ENCODE measurements at places on chromosomes 12 and 14.

- no peak for DNase-seq
Observed at GRCh38 chr12:72076558-72076915, 137.9 kb downstream of the TPH2 start.

- no peak for DNase-seq
Observed at GRCh38 chr12:117803001-117803400, 165.8 kb downstream of the KSR2 start.

DNA sequence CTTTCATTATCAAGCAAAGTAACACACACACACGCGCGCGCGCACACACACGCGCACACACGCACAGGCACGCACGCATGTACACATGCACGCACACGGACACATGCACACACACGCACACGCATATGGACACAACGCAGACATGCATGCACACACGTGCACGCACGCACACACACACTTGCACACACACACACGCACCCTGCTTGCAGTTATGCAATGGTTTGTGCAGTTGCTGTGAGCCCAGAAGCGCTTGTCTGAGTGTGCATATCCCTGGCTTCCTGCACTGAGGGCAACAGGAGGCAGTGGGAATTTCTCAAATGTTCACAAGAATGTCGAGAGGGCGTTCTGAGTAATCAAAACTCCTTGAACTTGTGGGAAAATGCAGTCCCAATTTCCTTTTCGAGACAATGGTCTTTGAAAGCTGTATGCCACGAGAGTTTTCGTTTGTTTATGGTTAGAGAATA lies 41.6 kb downstream of the NFKBIA start:
- DNase-seq = no peak

GRCh38 chr14:45793081-45793480 lies 540.1 kb upstream of the MIS18BP1 start:
- DNase-seq = no peak

- DNase-seq = no peak
Observed at GRCh38 chr14:31933716-31934115, 143.4 kb upstream of the ARHGAP5 start.

- DNase-seq = peak; percentile 10
Observed at GRCh38 chr12:26524862-26525465, 308.0 kb downstream of the ITPR2 start.

GRCh38 chr12:128286970-128287369 lies 20.0 kb downstream of the TMEM132C start:
- DNase-seq = no peak

- no peak for DNase-seq
Observed at GRCh38 chr12:89994911-89995310, 286.3 kb upstream of the ATP2B1 start.

DNA sequence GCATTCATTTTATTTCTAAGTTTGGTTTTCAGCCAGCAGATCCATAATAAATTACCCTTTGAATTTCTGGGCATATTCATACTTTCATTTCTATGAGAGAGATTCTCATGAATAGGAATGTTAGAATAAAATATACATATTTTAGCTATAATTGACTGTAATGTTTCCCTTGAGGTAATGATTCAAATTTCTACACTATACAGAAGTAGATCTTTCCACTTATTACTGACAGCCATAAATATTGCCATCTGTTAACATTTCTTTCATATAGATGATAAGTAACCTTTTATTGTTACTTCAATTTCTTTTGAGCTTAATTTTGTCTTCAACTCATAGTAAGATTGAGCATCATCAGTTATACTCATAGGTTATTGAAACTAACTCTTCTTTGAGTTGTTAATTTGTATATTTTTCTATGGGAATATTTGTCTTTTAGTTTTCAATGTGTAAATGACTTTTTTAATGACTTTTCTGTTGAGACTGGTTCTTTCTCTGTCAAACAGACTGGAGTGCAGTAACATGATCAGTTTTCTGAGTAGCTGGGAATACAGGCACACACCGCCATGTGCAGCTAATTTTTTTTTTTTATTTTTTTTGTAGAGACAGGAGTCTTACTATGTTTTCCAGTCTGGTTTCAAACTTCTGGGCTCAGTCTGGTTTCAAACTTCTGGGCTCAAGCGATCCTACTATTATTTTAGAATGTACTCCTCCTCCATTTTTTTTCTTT lies 991.6 kb downstream of the SLC6A15 start:
- DNase-seq = no peak

DNA sequence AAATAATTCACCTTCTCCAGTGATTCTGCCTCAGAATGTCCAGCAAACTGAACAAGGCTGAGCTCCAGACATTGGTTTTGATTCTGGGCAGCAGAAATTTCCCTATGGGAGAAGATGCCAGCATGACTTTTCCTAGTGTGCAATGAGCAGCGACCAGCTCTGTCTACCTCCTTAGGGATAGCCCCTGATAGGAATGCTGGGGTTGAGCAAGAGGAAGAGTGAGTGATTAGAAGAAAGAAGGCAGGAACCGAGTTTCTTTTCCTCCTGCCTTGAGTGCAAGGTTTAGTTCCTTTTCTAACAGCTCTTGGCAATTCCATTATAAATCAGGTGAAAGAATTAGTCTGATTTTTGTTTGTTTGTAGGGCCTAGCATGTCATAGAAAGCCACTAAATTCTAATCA lies 379.0 kb downstream of the DAD1 start:
- DNase-seq = no peak

DNA sequence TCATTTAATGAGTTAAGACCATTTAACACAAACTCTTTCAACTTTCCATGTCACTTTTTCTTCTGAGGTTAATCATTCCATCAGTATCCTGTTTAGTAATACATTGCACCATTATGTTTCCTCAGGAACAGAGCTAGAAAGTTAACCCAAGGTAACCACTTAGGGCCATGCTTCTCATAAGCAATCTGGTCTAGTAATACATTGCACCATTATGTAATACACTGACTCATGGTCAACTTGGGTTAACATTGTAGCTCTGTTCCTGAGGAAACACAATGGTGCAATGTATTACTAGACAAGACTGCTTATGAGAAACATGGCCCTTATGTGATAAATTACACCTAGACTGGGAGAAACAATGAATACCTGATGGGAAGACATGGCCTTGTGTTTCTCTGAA lies 21.7 kb downstream of the ERH start:
- peak; percentile 20 for DNase-seq

DNA sequence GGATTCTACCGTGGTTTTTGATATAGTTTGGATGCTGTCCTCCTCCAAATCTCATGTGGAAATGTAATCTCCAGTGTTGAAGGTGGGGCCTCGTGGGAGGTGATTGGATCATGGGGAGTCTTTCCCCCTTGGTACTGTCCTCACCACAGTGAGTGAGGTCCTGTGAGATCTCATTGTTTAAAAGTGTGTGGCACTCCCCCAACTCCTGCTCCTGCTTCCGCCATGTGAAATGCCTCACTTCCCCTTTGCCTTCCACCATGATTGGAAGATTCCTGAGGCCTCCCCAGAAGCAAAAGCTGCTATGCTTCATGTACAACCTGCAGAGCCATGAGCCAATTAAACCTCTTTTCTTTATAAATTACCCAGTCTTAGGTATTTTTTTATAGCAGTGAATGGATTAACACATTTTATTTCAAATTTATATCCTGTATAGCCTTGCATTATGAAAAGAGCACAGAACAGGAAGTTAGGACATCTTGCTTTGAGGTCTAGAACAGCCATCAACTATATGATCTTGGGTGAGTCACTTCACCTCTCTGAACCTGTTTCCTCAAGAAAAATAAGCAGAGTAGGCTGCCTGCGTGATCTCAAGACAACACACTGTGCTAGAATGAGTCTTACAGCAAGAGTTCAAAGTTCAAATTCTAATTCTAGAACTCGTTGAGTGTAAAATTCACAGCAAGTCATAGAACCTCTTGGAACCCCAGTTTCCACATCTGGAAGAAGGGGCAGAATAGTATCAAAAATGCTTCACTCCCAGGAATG lies 160.9 kb upstream of the EEA1 start:
- DNase-seq = peak; percentile 63

GRCh38 chr14:104317492-104317805 lies 179.1 kb downstream of the KIF26A start:
- no peak for DNase-seq

GRCh38 chr12:130076752-130077151 lies 85.5 kb upstream of the FZD10 start:
- no peak for DNase-seq

- DNase-seq = peak; percentile 96
Observed at GRCh38 chr12:109880043-109880931, at the start of gene GLTP. TSS of gene GLTP (minus strand) at chr12:109880541. CDS start at chr12:109880374, 167 bp downstream.

DNA sequence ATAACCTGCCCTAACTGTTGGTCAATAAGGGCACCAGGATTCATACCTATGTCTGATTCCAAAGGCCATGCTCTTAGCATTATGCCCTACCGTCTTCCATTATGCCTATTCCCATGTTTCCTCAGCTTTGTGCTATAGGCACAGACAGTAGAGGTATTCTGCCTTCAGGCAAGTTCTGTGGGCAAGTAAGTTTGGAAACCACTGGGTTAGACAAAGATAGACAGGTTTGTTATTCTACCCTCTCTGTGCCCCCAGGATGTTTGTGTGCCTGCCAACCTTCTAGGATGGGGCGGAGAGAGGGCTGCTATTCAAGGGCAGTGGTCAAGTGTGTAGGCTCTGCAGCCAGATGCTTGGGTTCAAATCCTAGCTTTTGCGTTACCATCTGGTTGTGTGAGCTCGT lies 4.6 kb downstream of the RAPGEF3 start:
- DNase-seq = no peak

DNA sequence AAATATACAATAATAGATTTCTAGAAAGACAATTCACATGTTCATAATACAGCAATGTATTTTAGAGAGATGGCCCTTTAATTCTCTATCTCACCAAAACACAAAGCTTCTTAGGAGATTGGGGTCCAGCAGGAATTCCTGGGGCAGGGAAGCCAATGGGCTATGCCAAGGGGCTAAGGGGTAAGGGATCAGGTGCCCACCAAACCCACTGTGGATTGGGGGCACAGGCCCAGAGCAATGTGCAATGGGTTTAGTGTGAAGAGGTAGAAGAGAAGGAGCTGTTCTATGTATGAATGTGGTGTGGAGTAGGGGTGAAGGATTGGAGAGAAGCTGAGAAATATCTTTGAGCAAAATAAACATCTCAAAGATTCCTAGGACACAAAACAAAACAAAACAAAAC lies 2.6 kb downstream of the HOXC13 start:
- DNase-seq = no peak

GRCh38 chr14:45679853-45680252 lies 426.9 kb upstream of the MIS18BP1 start:
- DNase-seq = peak; percentile 56

- DNase-seq = peak; percentile 18
Observed at GRCh38 chr12:79128956-79129355, 264.4 kb downstream of the SYT1 start.

- no peak for DNase-seq
Observed at GRCh38 chr14:79062226-79062625, 892.1 kb downstream of the NRXN3 start.

GRCh38 chr14:63949696-63950095 lies 96.9 kb downstream of the SYNE2 start:
- no peak for DNase-seq

DNA sequence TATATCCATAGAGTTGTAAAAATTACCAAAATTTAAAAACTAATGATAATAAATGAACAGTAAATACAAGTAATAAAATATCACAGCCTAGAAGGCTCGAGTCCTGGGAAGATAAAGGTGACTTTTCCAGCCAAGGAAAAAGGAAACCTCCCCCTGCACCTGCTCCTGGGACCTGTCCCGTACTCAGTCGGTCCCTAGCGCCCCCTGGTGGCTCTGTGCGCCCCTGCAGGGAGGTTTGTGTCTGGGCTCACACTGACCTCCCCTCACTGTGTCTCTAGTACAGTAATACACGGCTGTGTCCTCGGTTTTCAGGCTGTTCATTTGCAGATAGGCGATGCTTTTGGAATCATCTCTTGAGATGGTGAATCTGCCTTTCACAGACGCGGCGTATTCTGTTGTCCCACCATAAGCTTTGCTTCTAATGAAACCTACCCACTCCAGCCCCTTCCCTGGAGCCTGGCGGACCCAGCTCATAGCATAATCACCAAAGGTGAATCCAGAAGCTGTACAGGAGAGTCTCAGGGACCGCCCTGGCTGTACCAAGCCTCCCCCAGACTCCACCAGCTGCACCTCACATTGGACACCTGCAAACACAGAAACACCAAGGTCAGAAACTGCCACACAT lies 1030.4 kb downstream of the TMEM121 start:
- no peak for DNase-seq

DNA sequence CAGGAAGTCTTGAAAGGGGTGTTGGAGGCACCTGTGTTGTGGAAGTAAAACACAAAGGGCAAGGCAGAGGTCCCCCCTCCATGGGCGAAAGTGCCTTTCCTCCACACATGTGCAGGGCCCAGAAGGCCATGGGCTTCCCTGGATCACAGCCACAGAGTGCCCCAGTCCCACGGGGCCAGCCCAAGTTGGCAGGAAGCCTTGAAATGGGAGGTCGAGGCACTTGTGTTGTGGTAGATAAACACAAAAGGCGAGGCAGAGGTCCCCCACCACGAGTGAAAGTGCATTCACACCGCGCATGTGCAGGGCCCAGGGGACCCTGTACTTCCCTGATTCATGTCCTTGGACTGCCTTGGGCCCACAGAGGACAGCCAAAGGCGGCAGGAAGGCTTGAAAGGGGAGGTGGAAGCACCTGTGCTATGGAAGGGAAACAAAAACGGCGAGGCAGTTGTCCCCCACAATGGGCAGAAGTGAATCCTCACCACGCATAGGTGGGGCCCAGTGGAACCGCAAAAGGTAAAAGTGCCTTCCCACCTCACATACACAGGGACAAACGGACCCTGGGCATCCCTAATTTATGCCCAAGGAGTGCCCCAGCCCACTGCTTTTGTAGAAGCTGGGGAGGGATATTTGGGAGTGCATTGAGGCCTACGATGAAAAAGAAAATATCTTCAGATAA lies 585.4 kb downstream of the ALG10 start:
- DNase-seq = no peak

Data from adipocyte (in vitro differentiated cells).